ENCODE measurements at places on chromosomes 4 and X.
A peak's percentile ranks its signal among the peaks of the same experiment; 100 is the strongest.

GRCh38 chr4:139975830-139976272 lies 178.1 kb downstream of the MAML3 start:
- H3K4me1 ChIP-seq: peaks cover 58% of the 10 kb centered on the region
- H3K36me3 ChIP-seq: peaks cover 12% of the 10 kb centered on the region
- no peak for DNase-seq
- no peaks in the 10 kb centered on the region for H3K27me3 ChIP-seq
- H3K4me3 ChIP-seq: no peak overlapping the region

GRCh38 chr4:73593631-73594241 lies 26.5 kb downstream of the RASSF6 start:
- H3K4me1 ChIP-seq: no peaks in the 10 kb centered on the region
- no peak overlapping the region for H3K27ac ChIP-seq
- H3K4me3 ChIP-seq: no peak overlapping the region
- no peaks in the 10 kb centered on the region for H3K36me3 ChIP-seq
- H3K27me3 ChIP-seq: no peaks in the 10 kb centered on the region

DNA sequence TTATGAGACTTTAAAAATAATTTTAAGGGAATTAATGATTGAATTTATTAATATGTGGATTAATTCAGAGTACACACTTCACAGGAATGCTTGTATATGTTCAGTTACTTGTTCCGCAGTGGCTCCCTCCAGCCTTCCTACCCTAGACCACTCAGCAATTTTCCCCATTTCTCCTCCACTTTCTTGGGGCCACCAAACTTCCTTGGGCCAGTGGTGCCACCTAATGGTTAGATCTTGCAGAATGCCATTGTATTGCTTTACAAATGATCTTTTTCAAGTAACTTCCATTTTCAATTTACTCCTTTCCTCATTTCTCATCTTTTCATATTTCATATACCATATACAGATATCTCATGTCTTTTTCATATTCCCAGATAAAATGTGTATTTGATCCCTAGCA lies 3.6 kb upstream of the RNF175 start:
- no peaks in the 10 kb centered on the region for H3K4me1 ChIP-seq
- H3K4me3 ChIP-seq: no peak overlapping the region
- peaks cover 54% of the 10 kb centered on the region for H3K27me3 ChIP-seq
- DNase-seq: no peak
- no peak overlapping the region for H3K27ac ChIP-seq

- no peak for DNase-seq
- no peaks in the 10 kb centered on the region for H3K4me1 ChIP-seq
- no peaks in the 10 kb centered on the region for H3K36me3 ChIP-seq
- peaks cover 4% of the 10 kb centered on the region for H3K27me3 ChIP-seq
- H3K4me3 ChIP-seq: no peak overlapping the region
- no peak overlapping the region for H3K27ac ChIP-seq
These were observed 28.5 kb upstream of the ANK2 start for GRCh38 chr4:113020966-113021365.

- H3K4me1 ChIP-seq: peaks cover 2% of the 10 kb centered on the region
- H3K4me3 ChIP-seq: no peak overlapping the region
- H3K27me3 ChIP-seq: no peaks in the 10 kb centered on the region
- DNase-seq: no peak
These were observed 10.3 kb downstream of the GNL3L start for GRCh38 chrX:54540289-54540688.

GRCh38 chr4:185142564-185142911 lies 528 bp upstream of the SLC25A4 start:
- H3K27me3 ChIP-seq: peaks cover 29% of the 10 kb centered on the region
- H3K4me3 ChIP-seq: peak overlapping the region; percentile 73
- no peak overlapping the region for H3K27ac ChIP-seq
- no peaks in the 10 kb centered on the region for H3K36me3 ChIP-seq
- DNase-seq: no peak
- H3K4me1 ChIP-seq: peaks cover 12% of the 10 kb centered on the region

DNA sequence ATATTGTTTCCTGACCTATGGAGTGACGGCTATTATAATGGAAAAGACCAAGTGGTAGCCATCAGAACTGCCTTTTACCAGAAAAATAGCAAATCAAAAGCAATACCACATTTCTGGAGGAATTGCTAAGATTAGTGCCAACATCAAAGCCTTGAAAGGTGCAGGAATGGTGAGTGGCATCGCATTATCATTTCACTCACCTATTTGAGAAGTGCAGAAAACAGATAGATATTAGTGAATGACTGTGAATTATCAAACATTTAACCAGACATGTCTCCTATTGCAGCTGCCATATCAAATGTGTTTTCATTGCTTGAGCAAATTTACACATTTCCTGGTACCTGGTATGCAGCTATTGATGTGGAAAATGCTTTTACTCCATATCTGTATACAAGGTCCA lies 1638.1 kb upstream of the PABPC4L start:
- H3K36me3 ChIP-seq: no peaks in the 10 kb centered on the region
- DNase-seq: no peak
- no peaks in the 10 kb centered on the region for H3K4me1 ChIP-seq
- H3K4me3 ChIP-seq: no peak overlapping the region

GRCh38 chrX:69178592-69178991 lies 13.3 kb upstream of the PJA1 start:
- no peaks in the 10 kb centered on the region for H3K36me3 ChIP-seq
- H3K4me3 ChIP-seq: no peak overlapping the region
- no peaks in the 10 kb centered on the region for H3K4me1 ChIP-seq
- H3K27ac ChIP-seq: no peak overlapping the region
- peaks cover 4% of the 10 kb centered on the region for H3K27me3 ChIP-seq

DNA sequence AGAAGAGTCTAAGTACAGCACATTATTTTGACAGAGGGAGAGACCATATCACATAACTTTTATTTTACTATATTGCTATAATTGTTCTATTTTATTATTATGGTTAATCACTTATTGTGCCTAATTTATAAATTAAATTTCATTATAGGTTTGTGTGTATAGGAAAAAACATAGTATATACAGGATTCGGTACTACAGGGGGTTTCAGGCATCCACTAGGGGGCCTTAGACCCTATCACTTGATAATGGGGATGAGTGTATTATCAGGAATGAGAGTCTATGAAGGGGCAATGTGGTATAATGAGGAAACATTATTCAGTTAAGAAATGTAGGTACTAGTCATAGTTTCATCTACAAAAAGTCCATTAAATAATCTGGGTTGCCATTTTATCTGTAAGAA lies 833.1 kb downstream of the C4orf33 start:
- H3K27ac ChIP-seq: no peak overlapping the region
- H3K36me3 ChIP-seq: no peaks in the 10 kb centered on the region
- no peak overlapping the region for H3K4me3 ChIP-seq
- no peaks in the 10 kb centered on the region for H3K4me1 ChIP-seq
- H3K27me3 ChIP-seq: no peaks in the 10 kb centered on the region

DNA sequence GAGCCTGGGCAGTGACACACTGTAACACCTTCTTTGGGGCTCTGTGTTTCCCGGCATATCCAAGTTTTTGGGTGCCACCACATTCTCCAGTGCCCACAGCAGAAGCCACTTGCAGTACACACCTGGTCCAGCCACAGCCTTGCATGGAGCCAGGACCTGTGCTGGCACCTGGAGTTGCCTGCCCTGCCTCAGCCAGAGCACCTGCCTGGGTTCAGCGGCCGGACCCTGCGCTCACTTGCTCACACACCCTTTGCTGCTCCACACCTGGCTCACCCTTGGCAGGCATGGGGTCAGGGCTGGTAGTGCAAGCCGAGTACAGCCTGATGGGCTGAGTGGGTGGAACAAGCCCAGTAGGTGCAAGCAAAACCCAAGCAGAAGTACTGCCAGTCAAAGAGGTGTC lies 1511.1 kb downstream of the TECRL start:
- no peak for DNase-seq
- no peaks in the 10 kb centered on the region for H3K36me3 ChIP-seq
- H3K27ac ChIP-seq: no peak overlapping the region
- H3K4me1 ChIP-seq: no peaks in the 10 kb centered on the region
- H3K27me3 ChIP-seq: no peaks in the 10 kb centered on the region
- no peak overlapping the region for H3K4me3 ChIP-seq

DNA sequence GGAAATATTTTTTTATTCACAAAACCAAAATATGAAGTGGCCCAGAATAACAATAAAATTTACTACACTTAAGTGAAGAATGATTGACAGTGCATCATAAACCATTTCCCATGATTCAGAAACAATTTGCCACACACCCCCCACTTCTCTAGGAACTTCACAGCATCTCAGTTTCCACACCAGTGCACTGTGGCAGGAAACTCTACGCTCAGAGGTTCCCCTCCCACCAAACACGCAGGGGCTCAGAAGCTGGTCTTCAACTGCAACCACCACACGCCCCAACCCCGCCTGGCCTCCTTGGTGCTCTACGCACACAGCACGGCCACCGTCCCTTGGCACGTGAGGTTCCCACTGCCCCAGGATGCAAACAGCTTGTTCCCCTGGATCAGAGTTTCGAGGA lies 63.7 kb downstream of the ZFYVE28 start:
- DNase-seq: no peak
- H3K36me3 ChIP-seq: no peaks in the 10 kb centered on the region
- H3K4me3 ChIP-seq: no peak overlapping the region
- H3K27me3 ChIP-seq: no peaks in the 10 kb centered on the region
- peaks cover 4% of the 10 kb centered on the region for H3K4me1 ChIP-seq

DNA sequence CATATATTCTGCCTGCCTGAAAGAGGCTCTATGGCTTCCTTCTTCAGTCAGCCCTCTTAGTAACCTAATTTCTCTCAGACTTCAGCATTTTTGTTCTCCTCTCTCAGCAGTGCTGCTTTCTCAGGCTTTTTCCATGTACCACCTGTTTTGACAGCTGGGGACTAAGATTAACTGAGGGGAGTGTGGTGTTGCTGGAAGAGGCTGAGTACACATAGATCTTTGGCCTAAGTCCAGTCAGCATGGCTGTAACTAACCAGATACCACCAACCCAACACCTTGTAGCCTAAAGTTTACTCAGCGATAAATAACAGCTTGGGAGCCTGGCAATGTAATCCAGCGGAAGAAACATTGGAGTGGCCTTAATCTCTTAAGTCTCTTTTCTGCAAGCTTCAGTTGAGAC lies 85.5 kb downstream of the RTL3 start:
- peaks cover 16% of the 10 kb centered on the region for H3K4me1 ChIP-seq
- H3K36me3 ChIP-seq: no peaks in the 10 kb centered on the region
- no peak overlapping the region for H3K4me3 ChIP-seq
- H3K27ac ChIP-seq: no peak overlapping the region
- H3K27me3 ChIP-seq: no peaks in the 10 kb centered on the region

DNA sequence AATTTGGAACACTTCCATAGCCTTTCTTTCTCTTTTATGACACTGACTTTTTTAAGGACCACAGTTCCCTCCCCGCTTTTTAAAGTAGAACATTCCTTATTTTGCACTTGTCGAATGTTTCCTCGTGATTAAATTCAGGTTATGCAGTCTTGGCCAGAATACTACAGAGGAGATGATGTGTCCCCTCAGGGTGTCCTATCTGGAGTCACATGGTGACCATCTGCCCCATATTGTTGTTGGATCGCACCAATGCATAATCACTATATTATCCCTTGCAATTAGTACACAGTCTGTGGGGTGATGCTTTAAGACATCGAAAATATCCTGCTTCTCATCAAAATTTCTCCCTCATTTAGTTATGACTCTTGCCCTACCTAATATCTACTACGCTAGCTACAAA lies 27.4 kb downstream of the WDFY3 start:
- no peak for DNase-seq
- H3K4me1 ChIP-seq: no peaks in the 10 kb centered on the region
- H3K4me3 ChIP-seq: no peak overlapping the region
- H3K36me3 ChIP-seq: no peaks in the 10 kb centered on the region
- H3K27me3 ChIP-seq: no peaks in the 10 kb centered on the region

DNA sequence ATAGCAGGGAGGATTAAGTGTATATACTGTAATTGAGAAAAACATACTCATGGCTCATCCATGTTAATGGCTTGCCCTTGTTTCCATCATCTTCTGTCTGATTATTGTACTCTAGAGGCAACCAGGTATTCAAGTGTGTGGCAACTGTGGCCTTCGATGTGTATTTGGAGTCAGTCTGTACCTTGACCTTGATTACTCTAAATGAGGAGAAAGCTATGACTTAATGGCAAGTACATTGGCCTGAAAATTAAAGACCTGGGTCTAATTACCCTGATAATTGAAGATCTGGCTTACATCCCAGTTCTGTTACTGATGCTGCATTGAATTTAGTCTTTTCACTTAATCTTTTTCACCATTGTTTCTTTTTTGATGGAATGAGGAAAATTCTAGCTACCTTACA lies 409.2 kb downstream of the CCSER1 start:
- no peaks in the 10 kb centered on the region for H3K27me3 ChIP-seq
- H3K36me3 ChIP-seq: no peaks in the 10 kb centered on the region
- H3K4me1 ChIP-seq: no peaks in the 10 kb centered on the region
- DNase-seq: no peak

DNA sequence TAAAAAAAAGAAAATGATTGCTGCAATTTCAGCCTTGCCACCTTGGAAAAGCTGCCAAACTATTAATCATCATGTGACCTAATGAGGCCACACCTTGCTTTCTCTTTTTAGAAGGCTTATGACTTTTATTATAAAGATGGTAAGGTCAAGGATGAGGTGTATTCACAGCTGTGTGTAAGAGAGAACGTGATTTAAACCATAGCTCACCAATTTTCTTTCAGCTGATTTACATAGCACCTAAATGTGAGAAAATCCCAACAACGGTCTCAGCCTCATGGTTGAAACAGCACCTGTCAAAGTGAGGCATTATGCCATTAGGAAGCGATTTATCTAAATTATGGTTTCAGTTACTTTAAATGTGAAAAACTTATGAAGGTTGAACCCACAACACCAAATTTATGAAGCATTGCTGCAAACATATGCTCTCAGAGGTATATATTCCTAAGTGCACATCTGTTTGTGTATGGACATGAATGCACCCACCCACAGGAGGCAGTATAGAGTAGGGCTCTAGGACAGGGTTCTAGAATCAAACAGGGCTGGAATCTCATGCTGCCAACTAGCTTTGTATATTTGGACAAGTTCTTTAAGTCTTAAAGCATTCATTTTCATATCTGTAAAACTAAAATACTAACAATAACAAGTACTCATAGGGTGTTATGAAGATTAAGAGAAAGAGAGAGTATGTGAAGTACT lies 40.7 kb downstream of the ANXA3 start:
- H3K36me3 ChIP-seq: no peaks in the 10 kb centered on the region
- H3K27me3 ChIP-seq: peaks cover 24% of the 10 kb centered on the region
- no peak for DNase-seq
- H3K27ac ChIP-seq: no peak overlapping the region
- H3K4me3 ChIP-seq: no peak overlapping the region
- H3K4me1 ChIP-seq: no peaks in the 10 kb centered on the region
